ENCODE measurements at places on chromosomes 3 and 15. TPM values are rescaled to one million over a fixed set of nuclear protein-coding genes. Genes with fewer than 3 reads are reported as not detected.

The COPS2 gene
- 78.9 TPM for total RNA-seq

The MSL2 gene
- total RNA-seq, result 20.6 TPM

The TADA3 gene
- 40.4 TPM for total RNA-seq

The CYFIP1 gene
- 138 TPM for total RNA-seq

The PRR23E gene
- not detected for total RNA-seq
